ENCODE measurements at places on chromosomes 11 and 22.

GRCh38 chr11:61092280-61092766 is 10.0 kb upstream of the CD5 start:
- DNase-seq, result no peak

DNA sequence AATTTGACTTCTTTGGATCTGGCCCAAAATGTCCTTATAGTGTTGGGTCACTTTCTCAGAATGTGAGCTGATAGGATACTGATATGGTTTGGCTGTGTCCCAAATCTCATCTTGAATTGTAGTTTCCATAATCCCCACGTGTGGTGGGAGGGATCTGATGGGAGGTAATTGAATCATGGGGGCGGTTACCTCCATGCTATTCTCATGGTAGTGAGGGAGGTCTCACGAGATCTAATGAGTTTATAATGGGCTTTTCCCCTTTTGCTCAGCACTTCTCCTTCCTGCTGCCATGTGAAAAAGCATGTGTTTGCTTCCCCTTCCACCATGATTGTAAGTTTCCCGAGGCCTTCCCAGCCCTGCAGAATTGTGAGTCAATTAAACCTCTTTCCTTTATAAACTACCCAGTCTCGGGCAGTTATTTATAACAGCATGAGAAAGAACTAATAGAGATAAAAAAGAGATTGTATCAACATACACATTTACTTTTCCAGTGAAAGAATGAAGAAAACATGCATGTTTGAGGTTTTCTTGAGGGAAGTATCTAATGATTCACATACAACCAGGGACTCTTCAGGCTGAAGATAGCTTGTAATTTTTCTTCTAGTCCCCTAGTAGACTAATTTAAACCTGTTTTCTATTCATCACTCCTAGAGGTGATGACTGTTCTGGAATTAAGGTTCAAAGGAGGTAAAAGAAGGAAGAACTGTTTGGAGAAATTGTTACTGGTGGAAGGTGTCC is 17.3 kb upstream of the CSTF3 start:
- no peak for DNase-seq

DNA sequence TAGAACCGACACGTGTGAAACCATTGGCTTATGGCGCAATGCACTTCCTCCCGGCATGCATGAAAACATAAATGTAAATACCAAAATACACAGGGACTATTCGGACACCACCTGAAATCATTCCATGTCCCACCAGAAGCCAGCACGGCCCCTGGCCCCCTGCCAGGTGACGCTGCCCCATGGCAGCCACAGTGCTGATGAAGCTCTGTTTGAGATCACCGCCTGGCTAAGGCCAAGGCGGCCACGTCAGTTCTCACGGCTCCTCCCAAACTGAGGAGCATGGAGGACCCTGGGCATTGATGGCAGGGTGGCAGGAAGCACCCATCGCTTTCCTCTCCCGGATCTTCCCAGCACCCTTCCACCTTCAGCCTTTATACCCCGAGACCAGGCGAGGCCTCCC is 89.5 kb downstream of the CDKN1C start:
- peak; percentile 68 for DNase-seq

GRCh38 chr11:134120921-134121526 is 52.2 kb downstream of the JAM3 start:
- peak; percentile 82 for DNase-seq

GRCh38 chr11:6771926-6772893 is at the start of gene OR2AG2:
TSS of gene OR2AG2 (minus strand) at chr11:6771976. CDS start at chr11:6768957, 3,019 bp downstream.
- no peak for DNase-seq

- no peak for DNase-seq
Observed at GRCh38 chr11:116386118-116386699, 386.6 kb downstream of the BUD13 start.

- DNase-seq, result no peak
Observed at GRCh38 chr11:14411818-14412217, 52.8 kb upstream of the RRAS2 start.

- no peak for DNase-seq
Observed at GRCh38 chr11:81059356-81059755, 1618.5 kb upstream of the TENM4 start.

DNA sequence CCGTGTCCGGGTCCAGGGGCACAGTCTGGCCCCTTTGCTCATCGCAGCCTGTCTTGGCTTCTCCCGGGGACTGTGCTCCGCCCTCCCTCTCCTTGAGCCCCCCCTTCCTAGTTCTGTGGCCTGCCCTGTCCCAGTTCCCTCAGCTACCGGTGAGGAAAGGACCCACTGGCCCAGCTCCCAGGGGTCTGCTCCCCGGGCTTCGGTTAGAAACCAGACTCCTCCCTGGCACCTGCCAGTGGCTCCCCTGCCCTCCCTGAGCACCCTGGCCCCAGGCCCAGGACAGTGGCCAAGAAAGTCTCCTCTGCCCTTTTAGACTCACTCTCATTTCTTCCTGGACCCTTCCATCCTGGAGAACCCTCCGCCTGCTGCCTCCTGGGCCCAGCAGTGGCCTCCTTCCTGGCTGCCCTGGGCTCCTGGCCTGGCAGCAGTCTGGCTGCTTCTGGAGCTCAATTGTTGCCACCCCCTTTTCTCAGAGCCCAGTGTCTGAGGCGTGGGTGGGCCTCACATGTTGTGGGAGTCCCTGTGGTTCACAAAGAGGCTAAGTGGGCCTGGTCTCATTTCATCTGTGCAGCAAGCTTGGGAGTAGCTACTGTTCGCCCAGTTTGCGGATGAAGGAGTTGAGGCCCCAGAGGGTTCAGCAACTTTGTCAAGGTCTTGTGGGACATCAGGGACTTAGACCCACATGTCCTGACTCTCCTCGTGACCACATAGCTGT is 12.6 kb downstream of the PRDM11 start:
- no peak for DNase-seq

GRCh38 chr11:124463324-124463723 is 17.8 kb upstream of the OR8B8 start:
- DNase-seq, result no peak
